ENCODE measurements at places on chromosomes 4 and X.

- no peak for DNase-seq
Measured at GRCh38 chrX:39541881-39542280, 555.9 kb downstream of the BCOR start.

- no peak for DNase-seq
Measured at GRCh38 chrX:18428006-18428405, 2.6 kb downstream of the CDKL5 start.

- DNase-seq, result no peak
Measured at GRCh38 chrX:138886769-138887168, 175.3 kb upstream of the FGF13 start.

DNA sequence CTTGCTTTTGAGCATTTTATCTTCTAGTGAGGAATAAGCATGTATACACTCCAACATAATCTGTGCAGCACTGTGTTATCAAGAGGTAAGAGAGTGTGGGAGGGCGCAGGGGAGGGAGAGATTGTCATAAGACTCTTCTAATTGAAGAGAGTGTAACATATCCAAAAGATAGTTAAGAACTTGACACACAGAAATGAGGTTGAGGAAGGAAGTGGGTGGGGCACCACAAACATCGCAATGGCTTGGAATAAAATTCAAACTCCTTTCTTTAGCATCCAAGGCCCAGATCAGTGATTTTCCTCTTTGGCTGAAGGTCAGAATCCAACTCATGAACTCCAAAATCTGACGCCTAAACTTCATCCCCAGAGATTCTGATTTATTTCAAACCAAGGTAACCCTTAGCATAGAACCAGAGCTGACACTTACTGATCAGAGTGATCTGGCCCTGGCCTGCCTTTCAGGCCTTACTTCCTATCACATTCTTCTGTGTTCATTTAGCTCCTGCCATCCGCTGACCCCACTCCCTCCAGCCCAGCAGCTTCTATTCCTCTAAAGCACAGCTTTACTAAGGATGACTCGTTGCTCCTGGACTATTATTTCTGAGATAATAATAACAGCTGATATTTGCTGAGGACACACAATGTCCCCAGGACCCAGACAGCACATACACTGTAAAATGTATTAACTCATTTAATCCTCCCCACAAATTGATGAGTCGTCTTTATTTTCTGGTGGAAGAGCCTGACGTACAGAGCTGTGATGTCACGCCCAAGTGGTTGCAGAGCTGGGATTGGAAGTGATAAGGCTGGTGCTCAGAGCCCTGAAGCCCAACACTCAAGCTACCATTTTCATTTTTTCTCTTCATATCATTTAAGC lies 10.6 kb upstream of the CTSO start:
- no peak for DNase-seq

- no peak for DNase-seq
Measured at GRCh38 chr4:1556541-1557220, 127.4 kb downstream of the FAM53A start.

DNA sequence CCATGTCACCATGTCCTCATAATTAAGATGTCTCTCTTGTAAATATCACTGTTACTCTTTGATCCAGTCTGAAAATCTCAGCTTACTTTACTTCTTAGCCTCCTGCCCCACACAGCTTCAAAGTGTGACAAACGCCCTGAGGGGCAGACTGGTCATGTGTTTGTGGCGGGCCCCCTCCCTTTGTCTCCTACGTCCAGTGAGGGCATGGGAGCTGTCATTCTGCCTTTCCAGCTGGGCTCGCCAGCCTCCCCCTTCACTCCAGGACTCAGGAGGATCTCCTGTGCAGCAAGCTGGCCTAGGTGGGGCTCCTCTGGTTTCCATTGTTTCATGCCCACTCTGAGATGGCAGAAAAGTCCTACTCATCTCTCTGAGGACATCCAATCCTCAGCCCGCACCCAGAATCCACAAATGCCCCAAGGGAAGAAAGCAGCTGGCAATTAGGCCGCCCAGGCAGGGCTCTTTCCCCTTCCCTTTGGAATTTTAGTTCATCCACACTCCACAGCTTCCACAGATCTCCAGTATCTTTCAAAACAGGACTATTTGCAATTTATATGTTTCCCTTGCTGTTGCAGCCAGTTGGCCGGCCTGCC lies 86.4 kb upstream of the C4orf50 start:
- peak; percentile 34 for DNase-seq

- DNase-seq, result no peak
Measured at GRCh38 chr4:140106289-140106844, 47.6 kb downstream of the MAML3 start.

- no peak for DNase-seq
Measured at GRCh38 chrX:17285983-17286382, 89.0 kb upstream of the NHS start.

DNA sequence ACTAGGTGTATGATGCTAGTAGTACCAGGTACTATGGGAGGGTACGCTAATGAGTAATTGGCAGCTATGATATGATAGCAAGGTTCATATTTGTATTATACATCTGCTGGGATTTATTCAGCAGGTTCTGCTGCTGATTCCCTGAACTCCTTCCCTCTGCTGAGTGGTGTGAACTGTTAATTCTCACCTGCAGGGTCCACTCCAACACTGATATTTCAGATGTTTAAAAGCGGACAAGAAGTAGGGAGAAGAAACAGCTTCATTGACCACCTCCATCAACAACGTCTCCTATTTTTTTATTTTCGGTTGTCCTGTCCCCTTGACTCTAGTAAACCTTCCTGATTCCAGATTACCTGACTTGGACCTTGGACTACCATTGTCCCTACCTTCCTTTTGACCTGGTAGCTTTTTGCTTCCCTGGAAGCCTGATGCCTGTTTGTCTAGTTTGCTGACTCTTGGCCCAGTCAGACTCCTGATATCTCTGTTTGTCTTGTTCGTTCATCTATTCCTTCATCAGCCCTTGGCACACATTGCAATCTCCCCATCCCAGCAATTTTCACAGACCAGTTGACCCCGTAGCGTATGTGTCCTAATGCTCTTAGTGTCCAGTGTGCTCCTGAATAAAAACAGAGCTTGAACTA lies 34.0 kb upstream of the RNF128 start:
- no peak for DNase-seq

GRCh38 chr4:66855956-66856355 lies 689.3 kb downstream of the CENPC start:
- DNase-seq, result no peak

- DNase-seq, result no peak
Measured at GRCh38 chr4:91989914-91990313, 313.9 kb upstream of the GRID2 start.

DNA sequence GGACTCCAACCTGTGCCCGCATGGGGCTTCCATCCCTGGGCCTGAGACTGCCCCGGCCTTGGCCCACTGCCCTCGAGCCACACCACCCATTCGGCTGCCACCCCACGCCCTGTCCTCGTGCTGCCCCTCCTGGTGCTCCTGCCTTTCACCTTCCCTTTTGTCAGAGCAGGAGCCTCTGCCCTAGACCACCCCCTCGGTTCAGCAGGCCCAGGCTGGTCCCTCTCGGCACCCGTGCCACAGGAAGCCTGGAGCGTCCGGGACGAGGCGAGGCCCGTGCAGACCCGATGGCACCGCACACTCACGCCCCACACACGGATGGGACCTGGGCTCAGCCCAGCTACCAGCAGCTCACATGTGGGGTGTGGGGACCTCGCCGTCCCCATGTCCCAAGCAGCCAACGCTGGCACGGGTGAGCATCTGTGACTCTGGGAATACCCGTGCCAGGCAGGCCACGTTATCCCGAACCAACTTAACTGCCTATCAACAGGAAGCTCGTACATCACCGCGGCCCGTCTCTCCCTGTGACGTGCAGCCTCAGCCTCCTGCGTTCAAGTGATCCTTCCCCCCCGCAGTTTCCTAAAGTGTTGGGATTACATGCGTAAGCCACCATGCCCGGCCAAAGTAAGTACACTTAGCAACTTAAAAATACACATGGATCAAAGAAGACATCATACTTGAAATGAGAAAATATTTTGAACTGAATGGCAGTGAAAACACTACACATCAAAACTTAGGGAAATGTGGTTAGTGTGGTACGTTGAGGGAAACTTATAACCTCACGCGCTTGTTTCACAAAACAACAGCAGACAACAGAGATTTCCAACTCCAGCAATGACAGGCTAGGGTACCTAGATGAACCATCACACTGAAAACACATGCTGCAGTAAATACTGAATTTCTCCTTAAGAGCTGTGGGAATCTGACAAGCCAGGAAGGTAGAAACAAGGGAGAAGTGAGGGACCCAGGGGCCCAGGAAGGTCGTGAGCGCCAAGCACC lies 29.0 kb downstream of the LRPAP1 start:
- DNase-seq, result no peak

GRCh38 chrX:51608766-51609165 lies 9.9 kb downstream of the CENPVL3 start:
- DNase-seq, result no peak

DNA sequence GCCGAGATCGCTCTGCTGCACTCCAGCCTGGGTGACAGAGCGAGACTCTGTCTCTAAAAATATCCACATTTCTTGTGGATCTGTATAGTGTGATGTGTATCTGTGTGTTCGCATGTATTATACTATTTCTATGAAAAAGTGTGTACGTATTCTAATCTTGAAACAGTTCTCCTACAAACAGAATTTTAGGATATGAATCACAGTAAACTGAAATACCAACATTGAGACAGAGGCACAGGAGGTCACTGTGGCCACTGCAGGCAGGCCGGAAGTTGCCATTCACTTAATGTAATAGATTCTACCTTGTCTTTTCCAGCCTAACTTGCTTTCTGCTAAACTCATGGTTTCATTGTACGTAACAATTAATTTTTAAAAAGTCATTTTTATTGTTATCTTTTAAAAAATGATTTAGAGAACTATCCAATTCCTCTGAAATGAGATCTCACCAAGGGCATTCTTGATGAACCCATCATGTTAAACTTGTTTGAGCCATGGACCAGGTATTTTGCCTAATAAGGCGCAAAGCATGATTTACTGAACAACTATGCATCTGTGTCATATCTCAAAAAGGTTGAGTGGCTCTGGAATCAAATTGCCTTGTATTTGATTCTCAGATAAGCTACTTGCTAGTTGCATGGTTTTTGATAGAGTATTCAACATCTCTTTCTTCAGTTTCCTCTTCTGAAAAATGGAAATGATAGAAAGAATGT lies 154.9 kb upstream of the GYPA start:
- DNase-seq, result no peak

GRCh38 chr4:6960154-6960553 lies 50.5 kb downstream of the TBC1D14 start:
- DNase-seq, result no peak

- no peak for DNase-seq
Measured at GRCh38 chr4:98864560-98864959, 64.4 kb downstream of the EIF4E start.

- DNase-seq, result no peak
Measured at GRCh38 chrX:54048412-54048811, 4.1 kb upstream of the PHF8 start.

DNA sequence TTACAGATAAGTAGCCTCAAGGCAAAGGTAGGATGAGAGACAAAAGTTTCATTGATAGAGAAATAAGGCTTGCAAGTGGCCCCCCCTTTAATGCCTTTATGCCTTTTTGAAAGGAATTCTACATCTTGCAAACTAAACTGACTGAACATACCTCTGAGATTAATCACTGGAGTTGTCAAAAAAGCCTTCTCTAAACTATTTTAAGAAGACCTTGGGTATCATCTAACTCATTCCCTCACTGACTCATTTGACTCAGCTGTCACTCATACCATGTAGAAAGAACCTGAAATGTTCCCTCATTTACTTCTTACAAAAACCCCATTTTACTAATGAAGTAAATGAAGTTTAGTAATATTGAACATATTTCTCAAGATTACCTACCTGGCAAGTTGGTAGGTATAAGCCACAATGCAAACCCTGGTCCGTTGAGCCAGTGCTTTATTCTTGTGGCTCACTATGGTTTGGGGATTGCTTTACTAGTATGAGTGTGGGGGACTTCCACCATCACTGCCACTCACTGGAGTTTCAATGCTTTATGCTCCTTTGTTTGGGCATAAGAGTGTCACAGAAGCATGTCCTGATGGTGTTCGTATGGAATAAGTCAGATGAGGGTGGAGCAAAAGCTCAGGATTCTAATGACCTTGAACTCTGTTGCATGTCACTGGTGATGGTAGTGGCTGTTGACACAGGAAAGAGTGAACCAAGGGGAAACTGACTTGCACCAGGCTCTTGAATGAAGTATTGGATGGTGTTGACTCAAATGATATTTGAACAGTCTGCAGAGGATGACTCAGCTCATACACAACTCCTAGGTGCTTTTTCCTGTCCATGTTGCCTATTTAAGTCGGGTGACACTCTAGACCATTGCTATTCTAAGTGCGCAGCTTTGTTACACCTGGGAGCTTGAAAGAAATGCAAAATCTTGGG lies 305.5 kb upstream of the EMCN start:
- DNase-seq, result no peak

GRCh38 chr4:173765751-173766150 lies 235.7 kb upstream of the HAND2 start:
- no peak for DNase-seq

- DNase-seq, result no peak
Measured at GRCh38 chr4:99855678-99856077, 38.5 kb downstream of the LAMTOR3 start.

GRCh38 chrX:110320381-110320987 lies 2.6 kb upstream of the AMMECR1 start:
- DNase-seq, result no peak

DNA sequence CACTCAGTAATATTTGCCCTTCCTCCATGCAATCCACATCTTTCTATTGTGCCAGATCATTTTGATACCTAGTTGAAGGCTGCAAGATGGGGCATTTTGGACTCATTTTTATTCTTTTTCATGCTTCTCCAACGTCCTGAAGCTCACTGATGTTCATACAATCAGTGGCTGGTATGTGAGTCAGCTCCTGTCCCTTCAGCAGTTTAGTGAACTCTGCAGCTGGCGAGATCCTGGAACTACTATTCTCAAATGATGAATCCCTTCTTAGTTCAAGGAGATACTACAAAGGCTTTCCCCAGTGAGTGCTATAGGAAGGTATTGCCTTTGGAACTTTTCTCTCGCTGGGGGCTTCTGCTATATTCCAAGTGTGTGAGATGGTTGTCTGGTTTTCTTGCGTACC lies 9.6 kb upstream of the CCDC149 start:
- DNase-seq, result no peak

- peak; percentile 20 for DNase-seq
Measured at GRCh38 chrX:1679238-1679637, 64.4 kb downstream of the ASMT start.

DNA sequence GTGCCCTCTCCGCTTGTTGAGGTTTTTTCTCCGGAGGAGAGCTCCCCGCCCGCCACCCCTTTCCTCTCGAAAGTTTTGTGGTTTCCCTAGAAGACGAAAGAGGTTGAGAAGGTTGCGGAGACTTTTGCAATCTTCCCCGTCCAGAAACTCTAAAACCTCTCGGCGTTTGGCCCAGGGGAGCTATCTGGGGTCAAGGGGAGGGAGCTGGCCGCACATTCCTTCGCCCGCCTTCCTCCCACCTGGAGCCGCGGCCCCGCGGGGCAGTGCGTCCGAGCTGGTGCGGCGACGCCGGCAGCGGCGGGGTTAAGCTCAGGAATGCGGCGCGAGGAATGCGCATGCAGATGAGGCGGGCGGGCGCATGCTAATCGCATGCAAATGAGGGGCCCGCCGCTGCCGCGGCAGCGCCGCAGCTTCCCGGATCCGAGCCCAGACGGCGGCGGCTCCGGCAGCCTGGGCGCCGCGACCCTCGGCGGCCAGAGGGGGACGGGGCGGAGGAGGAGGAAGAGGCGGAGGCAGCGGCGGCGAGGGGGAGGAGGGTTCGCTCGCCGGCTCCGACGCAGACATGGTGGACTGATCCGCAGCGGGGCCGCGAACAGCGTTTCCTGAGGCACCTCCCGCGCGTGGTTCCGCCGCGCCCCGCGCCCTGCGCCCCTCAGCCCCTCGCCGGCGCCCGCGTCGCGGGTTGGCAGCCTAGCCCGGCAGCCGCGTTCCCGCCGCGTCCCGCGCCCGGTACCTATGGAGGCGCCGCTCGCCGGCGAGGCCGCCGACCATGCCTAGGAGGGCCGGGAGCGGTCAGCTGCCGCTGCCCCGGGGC lies at the start of gene WWC2:
TSS of gene WWC2 (plus strand) at position 535 of the 814 bp plus-strand sequence. CDS start at position 770, 235 bp downstream.
- peak; percentile 97 for DNase-seq
